ENCODE measurements at places on chromosomes 11 and 22.

DNA sequence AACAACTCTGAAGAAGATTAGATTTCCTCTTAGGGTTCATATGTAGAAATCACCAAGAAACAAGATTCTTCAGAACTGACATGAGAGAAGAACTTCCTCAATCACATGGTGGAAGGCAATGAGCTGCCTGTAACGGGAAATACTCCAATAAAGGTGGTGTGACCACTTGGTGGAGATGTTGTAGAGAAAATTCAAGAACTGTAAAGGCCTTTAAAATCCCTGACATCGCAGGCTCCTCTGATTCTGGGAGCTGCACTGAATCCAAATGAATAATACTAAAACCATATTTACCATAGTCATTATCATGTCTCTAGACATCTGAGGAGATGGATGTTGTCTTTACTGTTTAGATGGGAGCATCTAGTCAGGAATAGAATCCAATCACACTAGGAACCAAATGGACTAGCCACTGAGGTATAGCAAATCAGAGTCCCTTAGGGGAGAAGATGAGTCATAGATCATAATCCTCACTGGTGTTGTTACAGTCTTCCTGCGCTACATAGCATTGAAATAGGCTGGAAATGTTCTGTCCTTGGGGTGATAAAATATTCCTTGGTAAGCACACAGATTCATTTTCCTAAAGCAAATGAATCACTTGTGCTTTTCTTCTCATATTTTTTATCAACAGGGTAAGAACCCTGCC, 321.6 kb upstream of the TENM4 start:
- no peak for DNase-seq

DNA sequence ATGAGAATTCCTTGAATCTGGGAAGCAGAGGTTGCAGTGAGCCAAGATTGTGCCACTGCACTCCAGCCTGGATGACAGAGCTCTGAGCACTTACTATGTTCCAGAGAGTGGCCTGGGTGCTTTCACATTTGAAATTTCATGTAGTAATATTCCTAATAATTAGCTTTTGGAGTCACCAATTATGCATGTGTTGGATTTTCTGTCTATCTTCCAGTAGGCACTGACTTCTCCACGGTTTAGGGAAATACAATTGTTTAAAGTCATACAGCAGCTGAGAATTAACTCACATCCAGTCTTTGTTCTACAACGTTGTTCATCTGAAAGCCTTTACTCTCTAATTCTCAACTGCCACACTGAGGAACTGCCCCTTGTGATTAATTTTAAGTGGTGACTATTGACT, 150.2 kb downstream of the CSNK2A3 start:
- DNase-seq = no peak

DNA sequence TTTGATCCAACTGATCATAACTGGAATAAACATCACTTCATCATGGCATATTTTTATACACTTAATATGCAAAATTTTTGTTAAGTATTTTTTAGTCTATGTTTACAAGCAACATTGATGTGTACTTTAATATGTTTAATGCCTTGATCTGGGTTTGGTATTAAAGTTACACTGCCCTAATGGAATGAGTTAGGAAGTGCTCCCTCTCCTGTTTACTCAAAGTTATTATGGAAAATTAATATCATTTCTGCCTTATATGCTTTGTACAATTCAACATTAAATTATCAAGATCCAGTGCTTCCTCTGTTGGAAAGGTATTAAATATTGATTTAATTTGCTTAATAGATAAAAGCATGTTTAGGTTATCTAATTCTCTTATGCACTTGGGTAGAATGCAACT, 927.3 kb upstream of the RAG2 start:
- DNase-seq = peak; percentile 8

- DNase-seq = no peak
Observed at GRCh38 chr22:48426466-48427380, 1401.0 kb downstream of the BRD1 start.

DNA sequence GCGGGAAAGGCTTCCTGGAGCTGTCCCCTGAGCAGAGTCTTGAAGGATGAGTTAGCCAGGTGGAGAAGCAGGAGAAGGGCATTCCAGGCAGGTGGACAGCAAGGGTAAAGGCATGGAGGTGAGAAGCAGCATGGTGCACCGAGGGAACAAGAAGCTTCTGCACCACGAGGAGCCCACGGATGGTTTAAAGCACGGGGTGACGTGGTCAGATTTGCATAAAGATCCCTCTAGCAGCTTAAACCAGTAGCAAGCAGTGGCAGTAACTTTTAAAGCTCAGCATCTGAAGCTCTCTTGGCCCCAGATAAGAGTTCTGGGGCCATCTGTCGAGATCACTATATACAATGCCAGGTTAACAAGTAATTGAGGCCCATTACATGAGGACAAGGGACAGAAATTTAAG, 36.8 kb downstream of the SERPINH1 start:
- DNase-seq = no peak

DNA sequence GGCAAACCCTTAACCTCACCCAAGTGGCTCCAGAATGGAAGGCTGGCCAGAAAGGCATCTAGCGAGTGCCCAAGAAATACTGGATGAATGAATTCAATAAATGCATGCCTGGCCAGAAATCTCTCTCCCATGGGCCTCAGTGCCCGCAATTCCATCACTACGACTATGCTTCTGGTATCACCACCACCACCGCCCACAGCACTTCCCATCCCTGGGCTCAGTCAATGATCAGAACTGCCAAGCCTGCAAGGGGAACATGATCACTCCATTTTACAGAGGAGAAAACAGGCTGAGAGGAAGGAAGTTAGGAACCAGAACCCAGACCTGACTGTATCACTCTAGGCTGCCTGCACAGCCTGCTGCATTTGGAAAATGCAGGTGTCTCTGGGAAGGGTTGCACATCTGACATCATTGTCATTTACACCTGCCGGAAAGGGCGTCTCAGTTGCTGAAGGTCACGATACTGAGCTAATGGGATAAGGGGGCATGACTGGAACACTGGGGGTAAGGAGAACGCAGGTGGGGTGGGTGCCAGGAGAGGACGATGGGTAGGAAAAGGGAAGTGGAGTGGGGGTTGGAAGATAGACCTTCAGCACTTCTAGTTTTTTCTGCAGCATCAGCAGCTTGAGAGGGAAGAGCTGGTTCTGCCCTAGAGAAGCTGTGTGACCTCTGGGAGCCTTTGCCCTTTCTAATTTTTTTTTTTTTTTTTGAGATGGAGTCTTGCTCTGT, 3.2 kb downstream of the GPR152 start:
- DNase-seq = no peak

DNA sequence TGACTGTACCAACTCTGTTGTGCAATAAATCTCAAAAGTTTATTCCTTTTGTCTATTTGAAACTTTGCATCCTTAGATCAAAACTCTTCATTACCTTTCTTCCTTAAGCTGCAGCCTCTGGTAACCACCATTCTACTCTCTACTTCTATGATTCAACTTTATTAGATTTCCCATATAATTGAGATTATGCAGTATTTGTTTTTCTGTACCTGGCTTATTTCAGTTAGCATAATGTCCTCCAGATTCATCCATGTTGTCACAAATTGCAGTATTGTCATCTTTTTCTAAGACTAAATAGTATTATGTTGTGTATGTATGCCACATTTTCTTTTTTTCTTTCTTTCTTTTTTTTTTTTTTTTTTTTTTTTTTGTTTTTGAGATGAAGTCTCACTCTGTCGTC, 1176.3 kb upstream of the TENM4 start:
- no peak for DNase-seq

DNA sequence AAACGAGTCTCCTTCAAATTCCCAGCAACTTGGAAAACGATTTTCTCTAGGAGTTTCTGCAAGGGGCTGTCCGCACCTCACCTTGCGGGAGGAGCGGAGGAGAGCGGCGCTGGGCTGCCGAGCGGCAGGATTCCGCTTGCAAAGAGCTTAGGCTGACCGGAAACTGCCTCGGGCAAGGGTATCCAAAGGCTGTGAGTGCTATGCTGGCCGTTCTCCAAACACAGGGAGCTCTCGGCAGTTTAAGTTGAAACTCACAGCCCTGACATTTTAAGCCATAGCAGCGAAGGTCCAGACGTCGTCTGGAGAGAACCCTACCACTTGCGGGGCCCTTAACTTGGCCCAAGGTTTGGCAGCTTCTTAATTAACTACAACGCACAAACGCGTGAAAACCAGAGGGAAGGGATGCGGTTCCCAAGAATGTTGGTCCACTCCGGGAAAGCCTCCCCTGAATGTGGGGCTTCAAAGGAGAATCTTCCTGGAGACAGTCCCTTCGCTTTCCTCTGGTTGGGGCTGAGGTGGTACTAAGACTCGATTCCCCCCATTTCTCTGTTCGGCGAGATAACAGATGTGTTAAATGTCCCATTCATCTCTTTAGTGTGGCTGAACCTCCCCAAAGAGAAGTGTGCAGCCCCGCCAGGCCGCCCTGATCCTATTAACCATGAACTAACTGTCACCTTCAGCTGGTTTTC, 1.1 kb upstream of the DBX1 start:
- no peak for DNase-seq

DNA sequence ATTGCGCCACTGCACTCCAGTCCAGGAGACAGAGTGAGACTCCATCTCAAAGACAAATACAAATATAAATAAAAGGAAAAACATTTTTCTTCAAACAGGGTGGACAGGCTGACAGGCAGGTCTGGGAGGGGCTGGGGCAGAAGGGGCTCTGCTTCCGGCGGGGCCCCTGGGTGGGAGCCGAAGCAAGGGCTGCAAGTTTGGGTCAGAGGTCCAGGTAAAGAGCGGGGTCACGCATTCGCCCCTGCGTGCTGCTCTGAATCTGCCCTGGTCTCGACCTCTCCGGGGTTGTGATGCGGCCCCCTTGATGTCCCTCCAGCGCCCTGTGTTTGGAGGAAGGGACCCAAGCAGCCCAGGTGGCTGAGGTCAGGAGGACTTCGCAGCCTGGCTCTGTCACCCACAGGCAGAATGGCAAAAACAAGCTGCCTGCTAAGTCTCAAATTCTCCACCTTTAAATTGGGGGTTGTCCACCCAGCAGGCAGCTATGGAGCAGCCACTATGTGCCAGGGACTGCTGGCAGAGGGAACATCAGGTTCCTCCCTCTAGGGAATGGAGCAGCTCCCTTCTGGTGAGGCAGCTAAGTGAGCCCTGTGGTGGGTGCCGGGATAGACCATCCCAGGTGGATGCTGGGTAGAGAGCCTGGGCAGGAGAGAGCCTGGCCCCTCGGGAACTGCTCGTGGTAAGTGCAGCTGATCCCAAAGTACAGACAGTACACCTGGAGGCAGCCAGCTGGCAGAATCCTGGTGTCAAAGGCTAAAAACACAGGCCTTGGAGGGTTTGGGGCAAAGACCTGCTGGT, 10.3 kb upstream of the PHF21B start:
- no peak for DNase-seq

DNA sequence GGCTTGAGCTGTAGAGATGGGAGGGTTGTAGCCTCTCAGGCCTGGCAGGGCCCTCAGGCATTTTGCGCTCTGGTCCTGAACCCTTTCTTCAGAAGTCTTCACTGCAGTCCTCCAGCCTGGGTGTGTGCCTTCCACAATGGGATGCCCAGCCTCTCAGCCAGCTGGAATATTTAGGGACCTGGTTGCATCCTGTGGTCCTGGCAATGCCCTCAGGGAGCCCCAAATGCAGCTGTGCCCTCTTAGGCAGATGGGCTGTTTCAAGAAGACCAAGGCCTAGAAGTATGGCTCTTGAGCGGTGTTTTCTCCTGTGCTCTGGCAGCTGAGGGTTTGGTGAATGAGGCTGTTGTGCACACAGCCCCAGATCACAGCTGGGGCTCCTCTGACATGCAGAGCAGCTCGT, 6.7 kb downstream of the TUB start:
- no peak for DNase-seq

DNA sequence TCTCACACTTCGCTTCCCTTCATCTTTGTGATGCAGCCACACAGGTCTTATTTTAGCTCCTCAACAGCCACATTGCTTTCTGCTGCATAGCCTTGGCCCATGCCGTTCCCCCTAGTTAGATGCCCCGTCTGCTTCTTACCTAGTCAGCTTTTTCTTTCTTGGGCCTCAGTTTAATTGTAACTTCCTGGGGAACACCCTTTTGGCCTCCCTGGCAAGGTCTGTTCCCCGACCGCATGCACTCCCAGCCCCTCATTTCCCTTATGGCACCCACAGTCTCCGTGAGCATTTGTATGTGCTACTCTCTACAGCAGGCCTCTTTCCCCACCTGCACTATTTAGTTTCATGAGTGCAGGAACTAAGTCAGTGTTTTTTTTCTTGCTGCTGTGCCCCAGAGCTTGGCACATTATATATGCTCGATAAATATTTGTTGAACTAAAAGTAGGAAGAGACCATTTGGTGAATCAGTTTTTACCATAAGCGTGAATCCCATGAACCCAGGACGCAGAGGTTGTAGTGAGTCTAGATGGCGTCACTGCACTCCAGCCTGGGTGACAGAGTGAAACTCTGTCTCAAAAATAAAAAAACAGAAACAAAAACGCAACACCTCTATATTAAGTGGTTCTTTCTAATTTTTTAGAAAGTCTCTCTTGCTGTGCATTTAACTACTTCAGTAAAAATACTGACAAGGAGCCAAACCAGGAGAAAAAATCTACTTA, 38.5 kb downstream of the TNRC6B start:
- DNase-seq = no peak

- DNase-seq = no peak
Observed at GRCh38 chr22:29224859-29225410, 19.2 kb downstream of the EMID1 start.

DNA sequence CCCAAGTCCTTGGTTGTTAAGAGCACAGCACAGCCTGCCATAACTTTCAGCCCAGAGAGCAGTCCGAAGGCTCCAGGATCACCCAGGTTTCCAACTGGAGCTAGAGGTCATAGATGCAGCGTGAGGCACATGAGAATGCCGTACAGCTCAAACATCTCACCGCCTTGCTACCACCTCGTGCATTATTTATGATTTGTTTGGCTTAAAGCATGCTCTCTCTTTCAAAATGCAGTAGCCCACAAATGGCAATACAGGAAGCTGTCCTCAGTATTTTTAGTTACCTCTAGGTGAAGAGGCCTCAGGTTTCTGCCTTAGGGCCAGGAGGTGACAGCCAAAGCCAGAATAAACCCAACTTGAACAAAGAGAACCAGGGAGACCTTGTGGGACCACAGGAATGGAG, 14.4 kb downstream of the SCN3B start:
- DNase-seq = no peak

DNA sequence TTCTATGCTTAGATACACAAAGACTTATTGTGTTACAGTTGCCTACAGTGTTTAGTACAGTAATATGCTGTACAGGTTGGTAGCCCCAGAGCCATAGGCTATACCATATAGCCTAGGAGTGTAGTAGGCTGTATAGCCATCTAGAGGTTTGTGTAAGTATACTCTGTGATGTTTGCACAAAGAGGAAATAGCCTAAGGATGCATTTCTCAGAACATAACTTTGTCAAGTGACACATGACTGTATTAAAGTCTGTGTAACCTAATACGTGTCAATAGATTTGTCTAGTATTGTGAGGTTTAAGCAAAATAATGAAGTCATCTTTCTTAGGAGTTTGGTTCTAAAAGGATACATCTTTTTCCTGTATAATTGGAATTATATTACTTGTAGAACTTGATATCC, 5.5 kb downstream of the ZC3H12C start:
- DNase-seq = no peak

GRCh38 chr11:617199-617911, 1.6 kb upstream of the IRF7 start:
- DNase-seq = no peak

- DNase-seq = no peak
Observed at GRCh38 chr11:69310934-69311766, 17.2 kb downstream of the MYEOV start.

GRCh38 chr11:70761094-70761907, 363.0 kb downstream of the CTTN start:
- DNase-seq = no peak
